ENCODE measurements at places on chromosomes 7 and 10. TPM values are rescaled to one million over a fixed set of nuclear protein-coding genes. Genes with fewer than 3 reads are reported as not detected.

DNA sequence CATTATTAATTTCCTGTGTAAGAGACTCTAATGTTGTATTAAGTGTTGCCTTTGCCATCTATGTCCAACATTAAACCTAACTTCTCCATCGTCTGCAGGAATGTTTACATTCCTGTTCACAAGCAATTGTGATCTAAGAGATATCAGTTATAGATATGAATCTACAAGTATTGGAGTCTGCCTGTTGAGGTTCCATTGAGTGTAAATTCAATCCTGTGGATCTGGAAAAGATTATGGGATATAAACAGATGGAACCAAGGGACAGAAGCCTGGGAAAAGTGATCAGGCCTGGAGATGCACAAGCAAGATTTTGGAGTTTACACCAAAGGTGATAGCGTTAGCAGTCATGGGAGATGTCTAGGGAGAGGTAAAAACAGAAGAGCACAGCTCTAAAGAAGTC lies 135.5 kb downstream of the LSMEM1 start:
- no peak overlapping the region for H3K4me3 ChIP-seq
- H3K4me1 ChIP-seq, result no peaks in the 10 kb centered on the region
- no peaks in the 10 kb centered on the region for H3K36me3 ChIP-seq
- no peak for DNase-seq

DNA sequence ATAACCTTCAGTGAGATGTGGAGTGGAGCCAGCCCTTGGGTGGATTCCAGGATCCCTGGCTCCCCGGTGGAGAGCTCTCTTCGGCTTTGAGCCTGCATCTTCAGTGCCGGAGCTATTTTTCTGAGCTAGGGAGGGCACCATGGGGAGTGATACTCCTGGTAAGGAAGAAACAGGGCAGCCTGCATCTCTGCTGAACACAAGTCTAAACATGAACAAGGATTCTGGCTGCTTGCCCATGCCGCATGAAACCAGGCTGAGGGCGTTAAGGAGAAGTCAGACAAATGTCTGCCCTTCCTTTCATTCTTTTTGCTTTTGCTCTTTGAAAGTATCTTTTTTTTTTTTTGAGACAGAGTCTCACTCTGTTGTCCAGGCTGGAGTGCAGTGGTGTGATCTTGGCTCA lies 60.4 kb downstream of the EVX1 start:
- no peaks in the 10 kb centered on the region for H3K36me3 ChIP-seq
- no peaks in the 10 kb centered on the region for H3K27me3 ChIP-seq
- DNase-seq, result peak; percentile 18
- no peak overlapping the region for H3K4me3 ChIP-seq
- no peaks in the 10 kb centered on the region for H3K4me1 ChIP-seq

GRCh38 chr7:156903232-156903909 lies 10.4 kb upstream of the LMBR1 start:
- H3K27me3 ChIP-seq, result no peaks in the 10 kb centered on the region
- no peak overlapping the region for H3K27ac ChIP-seq
- no peaks in the 10 kb centered on the region for H3K4me1 ChIP-seq

DNA sequence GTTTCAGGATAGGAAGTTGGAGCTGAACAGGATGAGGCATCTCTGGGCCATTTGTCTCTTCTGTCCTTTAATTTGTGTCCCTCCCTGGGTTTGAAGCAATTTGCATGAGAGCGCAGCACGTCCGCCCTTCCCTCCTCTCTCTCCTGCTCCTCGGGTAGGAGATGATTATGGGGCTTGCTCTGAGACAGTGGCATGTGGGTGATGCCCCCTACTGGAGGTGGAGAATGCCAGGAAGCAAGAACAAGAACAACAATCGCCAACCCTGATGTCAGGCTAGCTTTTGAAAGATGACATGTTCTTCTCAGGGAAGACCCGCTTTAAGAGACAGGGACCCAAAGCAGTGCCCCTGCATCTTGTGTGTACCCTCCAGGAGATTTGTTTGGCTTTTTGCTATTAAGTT lies 63.9 kb upstream of the LOXL4 start:
- no peaks in the 10 kb centered on the region for H3K27me3 ChIP-seq
- no peak overlapping the region for H3K27ac ChIP-seq
- no peak overlapping the region for H3K4me3 ChIP-seq
- H3K36me3 ChIP-seq, result no peaks in the 10 kb centered on the region

- peaks cover 15% of the 10 kb centered on the region for H3K4me1 ChIP-seq
- no peak for DNase-seq
- H3K27ac ChIP-seq, result no peak overlapping the region
- peaks cover 16% of the 10 kb centered on the region for H3K36me3 ChIP-seq
- no peak overlapping the region for H3K4me3 ChIP-seq
Observed at GRCh38 chr7:44107116-44107960, 3.2 kb downstream of the AEBP1 start.

DNA sequence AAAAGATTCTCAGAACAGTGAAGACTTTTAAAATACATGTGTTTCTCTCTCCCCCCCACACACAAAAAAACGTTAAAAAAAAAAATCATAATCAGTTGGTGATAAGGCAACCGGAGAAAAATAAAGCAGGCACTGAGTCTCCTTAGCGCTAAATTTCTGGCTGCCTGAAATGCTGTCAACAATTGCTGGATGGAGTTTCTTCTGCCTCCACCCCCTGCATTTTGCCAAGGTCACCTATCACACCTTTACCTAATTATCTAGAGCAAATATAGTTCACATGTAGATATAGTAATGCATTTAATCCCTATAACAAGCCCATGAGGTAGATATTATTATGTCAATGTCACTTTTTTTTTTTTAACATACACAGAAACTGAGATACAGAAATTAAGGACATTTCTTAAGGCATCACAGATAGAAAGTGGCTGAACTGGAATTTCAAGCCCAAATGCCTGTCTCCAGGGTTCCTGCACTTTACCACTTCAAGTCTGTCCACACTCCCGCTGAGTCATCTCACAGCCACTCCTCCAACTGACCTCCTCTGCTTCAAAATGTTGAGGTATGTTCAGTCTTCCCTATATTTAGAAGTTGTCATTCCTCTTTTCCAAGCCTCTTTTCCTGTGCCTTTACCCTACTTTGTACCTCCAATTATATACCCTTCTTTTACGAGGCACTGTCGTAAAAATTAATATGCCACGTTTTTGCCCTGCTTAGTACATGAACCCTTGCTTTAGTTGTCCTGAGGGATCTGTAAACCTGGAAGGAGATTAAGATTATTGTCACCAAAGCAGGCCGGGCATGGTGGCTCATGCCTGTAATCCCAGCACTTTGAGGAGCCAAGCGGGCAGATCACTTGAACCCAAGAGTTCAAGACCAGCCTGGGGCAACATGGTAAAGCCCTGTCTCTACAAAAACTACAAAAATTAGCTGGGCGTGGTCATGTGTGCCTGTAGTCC lies 72.8 kb upstream of the MPP7 start:
- DNase-seq, result peak; percentile 85
- H3K36me3 ChIP-seq, result no peaks in the 10 kb centered on the region
- no peaks in the 10 kb centered on the region for H3K27me3 ChIP-seq
- no peak overlapping the region for H3K27ac ChIP-seq

- H3K4me1 ChIP-seq, result no peaks in the 10 kb centered on the region
- H3K27me3 ChIP-seq, result no peaks in the 10 kb centered on the region
- no peaks in the 10 kb centered on the region for H3K36me3 ChIP-seq
- no peak for DNase-seq
- no peak overlapping the region for H3K27ac ChIP-seq
- H3K4me3 ChIP-seq, result no peak overlapping the region
Observed at GRCh38 chr7:90917539-90917938, 321.4 kb downstream of the CDK14 start.

GRCh38 chr7:75732764-75733630 lies 5.7 kb downstream of the HIP1 start:
- H3K4me3 ChIP-seq, result no peak overlapping the region
- DNase-seq, result peak; percentile 73
- peak overlapping the region; percentile 90 for H3K27ac ChIP-seq
- peaks cover 30% of the 10 kb centered on the region for H3K4me1 ChIP-seq
- H3K27me3 ChIP-seq, result no peaks in the 10 kb centered on the region
- H3K36me3 ChIP-seq, result peaks cover 1% of the 10 kb centered on the region

GRCh38 chr10:64093946-64094535 lies 572.8 kb downstream of the REEP3 start:
- H3K36me3 ChIP-seq, result no peaks in the 10 kb centered on the region
- DNase-seq, result no peak
- no peak overlapping the region for H3K4me3 ChIP-seq
- H3K4me1 ChIP-seq, result no peaks in the 10 kb centered on the region
- no peak overlapping the region for H3K27ac ChIP-seq
- H3K27me3 ChIP-seq, result no peaks in the 10 kb centered on the region

LHFPL3 gene
- not detected for total RNA-seq

DNA sequence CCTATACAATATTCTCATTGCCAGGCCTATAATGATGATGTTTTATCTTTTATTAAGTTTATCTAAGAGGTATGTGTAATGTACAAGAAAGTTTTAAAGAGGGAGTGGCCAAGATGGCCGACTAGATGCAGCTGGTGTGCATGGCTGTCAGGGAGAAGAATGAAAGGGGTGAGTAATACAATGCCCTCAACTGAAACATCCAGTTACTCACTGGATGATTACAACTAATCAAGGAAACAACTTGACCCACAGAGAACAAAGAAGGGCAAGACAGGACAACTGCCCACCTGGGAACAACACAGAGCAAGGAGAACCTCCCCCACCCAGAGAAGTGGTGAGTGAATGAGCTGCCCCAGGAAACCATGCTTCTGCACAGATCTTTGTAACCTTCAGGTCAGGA lies 880.0 kb upstream of the LRRTM3 start:
- DNase-seq, result no peak
- H3K4me3 ChIP-seq, result no peak overlapping the region
- H3K27ac ChIP-seq, result no peak overlapping the region
- no peaks in the 10 kb centered on the region for H3K4me1 ChIP-seq

- no peak overlapping the region for H3K27ac ChIP-seq
- H3K27me3 ChIP-seq, result peaks cover 7% of the 10 kb centered on the region
- no peaks in the 10 kb centered on the region for H3K36me3 ChIP-seq
- H3K4me3 ChIP-seq, result no peak overlapping the region
- no peak for DNase-seq
- no peaks in the 10 kb centered on the region for H3K4me1 ChIP-seq
Observed at GRCh38 chr10:71124921-71125748, 87.2 kb upstream of the UNC5B start.

ASB15 gene
- total RNA-seq, result not detected

DNA sequence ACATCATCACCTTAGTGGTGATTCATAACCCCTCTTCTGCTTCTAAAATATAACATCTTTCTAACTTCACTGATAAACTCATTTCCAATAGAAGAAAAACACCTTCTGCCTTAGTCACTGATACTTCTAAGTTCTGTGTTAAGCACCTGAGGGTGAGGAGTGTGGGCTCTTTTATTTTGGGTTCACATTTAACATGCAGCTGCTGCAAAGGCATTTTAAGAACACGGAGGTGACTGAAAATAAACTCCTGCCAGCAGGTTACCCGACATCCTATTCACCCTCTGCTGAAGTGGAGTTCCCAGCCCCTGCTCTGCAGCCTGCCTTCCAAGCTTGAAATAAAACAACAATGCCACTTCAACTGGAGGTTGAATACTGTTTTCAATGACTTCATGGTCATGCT lies 202.9 kb upstream of the PLXNA4 start:
- no peak overlapping the region for H3K27ac ChIP-seq
- no peak for DNase-seq
- no peaks in the 10 kb centered on the region for H3K36me3 ChIP-seq
- no peaks in the 10 kb centered on the region for H3K27me3 ChIP-seq
- H3K4me1 ChIP-seq, result peaks cover 7% of the 10 kb centered on the region

GRCh38 chr10:117240621-117241529 lies at the start of gene SLC18A2:
Gene SLC18A2 (plus strand): TSS chr10:117241114. CDS start chr10:117241694, 580 bp downstream.
- no peak for DNase-seq
- H3K4me3 ChIP-seq, result no peak within 1 kb of the TSS
- no peaks in the 10 kb centered on the region for H3K4me1 ChIP-seq
- no peaks in the 10 kb centered on the region for H3K36me3 ChIP-seq
- H3K27me3 ChIP-seq, result peaks cover 3% of the 10 kb centered on the region

DNA sequence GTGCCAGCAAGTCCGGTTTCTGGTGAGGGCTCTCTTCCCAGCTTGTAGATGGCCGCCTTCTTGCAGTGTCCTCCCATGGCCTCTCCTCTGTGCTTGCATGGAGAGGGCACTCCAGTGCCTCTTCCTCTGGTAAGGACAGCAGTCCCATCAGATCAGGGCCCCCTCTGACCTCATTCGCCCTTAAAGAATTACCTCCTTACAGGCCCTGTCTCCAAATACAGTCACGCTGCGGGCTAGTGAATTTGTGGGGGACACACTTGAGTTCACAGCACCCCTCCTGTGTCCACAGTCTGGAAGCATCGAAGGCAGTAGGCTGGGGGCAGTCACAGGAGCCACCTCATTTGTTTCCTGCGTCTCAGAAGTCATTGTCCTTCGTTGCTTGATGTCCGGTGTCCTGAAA lies 54.6 kb downstream of the LHPP start:
- no peak overlapping the region for H3K27ac ChIP-seq
- no peak overlapping the region for H3K4me3 ChIP-seq
- no peaks in the 10 kb centered on the region for H3K4me1 ChIP-seq
- DNase-seq, result no peak
- no peaks in the 10 kb centered on the region for H3K36me3 ChIP-seq

DNA sequence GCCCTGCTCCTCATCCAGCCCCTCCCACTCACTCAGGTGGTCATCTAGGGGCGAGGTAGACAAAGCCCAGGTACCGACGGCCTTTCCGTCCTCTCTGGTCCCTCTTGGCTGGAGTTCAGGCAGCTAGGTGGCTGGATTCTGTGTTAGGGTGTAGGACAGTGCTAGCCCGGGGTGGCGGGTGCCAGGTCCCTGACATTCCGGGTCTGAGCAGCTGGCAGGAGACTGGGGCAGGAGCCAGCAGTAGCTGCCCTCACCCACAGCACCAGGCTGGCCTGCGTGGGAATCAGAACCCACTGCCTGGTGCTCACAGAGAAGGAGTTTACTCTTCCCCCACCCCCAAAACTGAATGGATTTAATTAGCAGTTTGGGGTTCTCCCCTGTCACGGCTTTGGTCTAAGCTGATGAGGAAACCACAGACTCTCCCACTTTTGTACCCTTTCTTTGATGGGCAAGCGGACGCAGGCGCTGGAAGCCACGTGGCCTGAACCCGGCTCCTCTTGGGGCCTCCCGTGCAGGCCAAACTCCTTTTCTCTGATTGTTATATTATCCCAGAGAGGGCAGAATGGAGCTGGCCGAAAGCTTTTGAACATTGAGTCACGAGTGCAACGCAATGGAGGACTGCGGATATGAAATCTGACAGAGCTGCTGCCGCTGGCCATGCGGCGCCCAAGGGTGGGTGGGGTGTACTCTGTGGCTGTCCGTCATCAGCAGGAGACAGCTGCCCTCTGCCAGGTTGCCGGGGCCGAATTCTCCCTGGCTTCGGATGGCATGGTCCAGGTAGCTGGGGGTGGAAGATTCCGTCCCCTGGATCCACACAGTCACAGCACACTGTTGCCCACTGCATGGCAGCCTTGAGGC lies 12.9 kb upstream of the ZFAND2A start:
- H3K4me3 ChIP-seq, result no peak overlapping the region
- H3K36me3 ChIP-seq, result no peaks in the 10 kb centered on the region
- no peaks in the 10 kb centered on the region for H3K4me1 ChIP-seq
- no peaks in the 10 kb centered on the region for H3K27me3 ChIP-seq
- DNase-seq, result no peak
- no peak overlapping the region for H3K27ac ChIP-seq

- no peaks in the 10 kb centered on the region for H3K4me1 ChIP-seq
- H3K27me3 ChIP-seq, result no peaks in the 10 kb centered on the region
- no peak overlapping the region for H3K4me3 ChIP-seq
- H3K36me3 ChIP-seq, result no peaks in the 10 kb centered on the region
Observed at GRCh38 chr7:112898432-112899290, 108.5 kb upstream of the TMEM168 start.

CCDC3 gene
- total RNA-seq, result 0.26 TPM

- H3K4me3 ChIP-seq, result no peak overlapping the region
- DNase-seq, result no peak
- no peaks in the 10 kb centered on the region for H3K27me3 ChIP-seq
- no peak overlapping the region for H3K27ac ChIP-seq
- no peaks in the 10 kb centered on the region for H3K4me1 ChIP-seq
- H3K36me3 ChIP-seq, result no peaks in the 10 kb centered on the region
Observed at GRCh38 chr7:45183711-45184210, 26.2 kb downstream of the RAMP3 start.
